Activated CD8-positive, alpha-beta memory T cell treated with anti-CD3 and anti-CD28 coated beads, Interleukin-2, amount 10 ng/mL, durations not matched to agents 7 days and 5 days (primary cell): ENCODE measurements at places on chromosomes 2 and 18. TPM values are rescaled to one million over a fixed set of nuclear protein-coding genes. Genes with fewer than 3 reads are reported as not detected.

The GPBAR1 gene
- total RNA-seq: 0.73 TPM

The TXNDC2 gene
- total RNA-seq: not detected

DNA sequence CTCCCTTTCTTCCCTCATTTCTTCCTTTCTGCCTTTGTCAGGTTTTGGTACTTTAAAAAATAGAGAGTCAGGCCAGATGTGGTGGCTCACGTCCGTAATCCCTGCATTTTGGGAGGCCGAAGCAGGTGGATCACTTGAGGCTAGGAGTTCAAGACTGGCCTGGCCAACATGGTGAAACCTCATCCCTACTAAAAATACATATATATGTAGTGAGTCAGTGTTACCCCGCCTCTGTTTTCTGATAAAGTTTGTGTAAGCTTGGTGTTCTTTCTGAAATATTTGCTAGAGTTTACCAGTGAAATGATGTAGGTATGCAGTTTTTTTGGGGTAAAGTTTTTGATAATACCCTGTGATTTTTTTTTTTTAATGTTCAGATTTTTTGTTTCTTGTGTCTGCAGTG lies 58.8 kb downstream of the DGKD start:
- DNase-seq: no peak

- no peak for DNase-seq
Observed at GRCh38 chr18:26208977-26209376, 17.3 kb upstream of the TAF4B start.

GRCh38 chr2:175679231-175679630 lies 322.8 kb downstream of the LNPK start:
- no peak for DNase-seq

The UGT1A10 gene
- not detected for total RNA-seq

DNA sequence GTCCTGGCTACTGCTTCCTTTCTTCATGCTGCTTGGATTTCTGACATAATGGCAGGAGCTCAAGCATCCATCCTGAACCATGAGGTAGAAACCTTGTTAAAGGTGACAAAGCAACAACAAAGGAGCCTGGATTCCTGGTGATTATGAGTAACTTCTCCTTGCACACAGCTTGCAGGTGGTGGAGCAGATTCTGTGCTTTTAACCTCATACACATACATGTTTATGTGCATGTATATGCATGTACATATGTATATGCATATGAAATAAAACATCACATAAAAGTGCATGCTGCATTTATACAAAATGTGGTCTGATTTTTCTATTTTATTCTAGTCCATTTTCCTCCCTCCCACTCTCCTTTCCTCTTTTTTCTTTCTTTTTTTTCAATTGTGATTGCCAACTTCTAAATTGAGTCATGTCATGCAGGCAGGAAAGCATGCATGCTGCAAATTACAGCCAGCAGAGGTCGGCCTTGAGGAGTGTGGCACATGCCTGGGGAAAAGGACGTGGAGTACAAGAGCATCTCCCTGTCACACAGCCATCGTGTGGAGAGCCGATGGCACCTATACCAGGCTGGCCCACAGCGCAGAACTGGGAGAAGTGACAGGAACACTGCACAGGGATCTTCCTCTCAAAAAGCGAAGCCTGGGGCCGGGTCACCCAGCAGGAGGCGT lies 17.9 kb downstream of the LCT start:
- peak; percentile 77 for DNase-seq

The HNMT gene
- total RNA-seq: not detected

DNA sequence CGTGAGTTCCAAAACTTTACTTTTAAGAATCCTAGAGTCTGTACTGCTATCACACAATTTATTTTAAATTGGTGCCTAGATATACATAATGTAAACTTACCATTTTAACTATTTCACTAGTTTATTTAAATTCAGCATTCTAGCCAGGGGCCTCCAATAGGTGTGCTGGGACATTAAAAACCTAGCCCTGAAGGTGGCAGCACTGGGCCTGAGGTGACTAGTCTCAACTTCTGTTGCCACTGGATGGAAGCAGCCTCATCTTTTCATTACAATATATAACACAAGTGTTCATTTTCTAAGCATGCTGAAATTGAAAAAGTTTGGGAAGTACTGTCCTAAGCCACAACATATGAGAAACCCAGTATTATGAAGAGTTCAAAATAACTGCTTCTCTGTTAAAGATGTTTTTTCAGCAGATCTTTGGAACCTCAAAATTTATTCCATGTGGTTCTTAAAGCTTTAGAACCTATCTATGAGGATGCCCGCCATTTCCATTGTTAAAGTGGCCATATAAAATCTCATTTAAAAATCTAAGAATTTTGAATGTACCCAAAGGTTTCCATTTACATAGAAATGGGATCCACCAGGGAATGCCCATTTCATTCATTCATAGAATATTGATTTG lies 2.9 kb upstream of the RBBP8 start:
- peak; percentile 90 for DNase-seq

The IL1RL2 gene
- not detected for total RNA-seq

DNA sequence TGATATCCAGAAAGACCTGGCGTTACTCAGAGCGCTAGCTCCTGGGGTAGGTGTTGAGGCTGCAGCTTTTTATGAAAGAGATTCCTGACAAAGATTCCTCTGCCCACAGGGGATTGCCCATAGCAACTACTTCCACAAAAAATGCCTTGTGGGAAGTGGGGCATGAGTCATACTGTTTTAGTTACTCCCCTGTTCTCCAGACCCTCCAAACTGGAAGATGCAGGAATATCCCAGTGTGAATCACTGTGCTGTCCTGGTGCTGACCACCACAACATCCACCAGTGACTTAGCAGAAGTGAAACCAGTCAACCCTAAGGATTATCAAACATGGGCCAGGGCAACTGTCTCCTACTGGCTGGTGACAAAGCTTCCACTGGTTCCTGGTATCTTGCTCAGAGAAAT lies 61.8 kb downstream of the CDH2 start:
- DNase-seq: no peak
